ENCODE measurements at places on chromosomes 7 and 10.

- DNase-seq, result no peak
These were observed 394.4 kb upstream of the SEMA3A start for GRCh38 chr7:84589012-84589411.

- DNase-seq, result no peak
These were observed 86.1 kb downstream of the VOPP1 start for GRCh38 chr7:55486192-55486590.

DNA sequence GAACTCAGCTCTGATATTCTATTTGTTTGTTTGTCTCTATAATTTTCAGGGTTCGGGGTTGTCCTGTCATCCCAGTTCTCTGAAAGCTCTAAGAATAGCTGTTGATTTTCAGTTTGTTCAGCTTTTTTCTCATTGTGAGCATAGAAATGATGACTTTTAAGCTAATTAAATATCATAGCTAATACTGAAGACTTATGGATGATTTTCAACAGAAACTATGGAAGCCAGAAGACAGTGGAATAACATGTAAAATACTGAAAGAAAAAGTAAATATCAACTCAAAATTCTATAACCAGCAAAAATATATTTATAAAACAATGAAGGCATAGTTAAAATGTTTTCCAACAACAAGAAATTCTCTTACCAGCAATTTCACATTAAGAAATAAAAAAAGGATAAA, 96.4 kb upstream of the ETV1 start:
- DNase-seq, result no peak

DNA sequence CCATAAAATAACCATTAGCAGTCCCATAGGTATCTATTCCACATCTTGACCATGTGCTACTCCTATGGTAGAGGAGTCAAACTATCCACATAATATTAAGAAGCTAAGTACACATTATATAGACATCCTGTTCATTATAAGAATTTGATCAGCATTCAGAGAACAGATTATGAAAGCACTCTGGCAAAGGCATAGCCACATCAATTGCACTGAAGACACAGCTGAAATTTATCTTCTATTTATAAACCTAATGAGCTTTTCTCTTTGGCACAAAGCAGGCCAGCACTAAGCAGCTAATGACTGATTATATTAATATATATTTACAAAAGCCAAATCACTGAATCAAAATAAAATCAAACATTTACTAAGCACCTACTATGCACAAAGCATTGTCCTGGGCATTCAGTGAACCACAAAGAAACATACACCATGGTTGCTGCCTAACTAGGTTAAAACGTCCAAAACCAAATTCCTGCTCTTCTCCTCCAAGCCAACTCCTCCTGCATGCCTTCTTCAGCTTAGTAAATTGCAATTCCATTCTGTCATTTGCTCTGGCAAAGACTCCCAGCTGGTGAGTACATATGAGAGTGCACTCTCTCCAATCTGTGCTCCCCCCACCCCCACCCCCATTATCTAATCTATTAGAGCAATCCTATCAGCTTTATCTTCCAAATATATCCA, 122.6 kb upstream of the ASAH2 start:
- no peak for DNase-seq

GRCh38 chr7:8605221-8605620, 171.8 kb downstream of the NXPH1 start:
- no peak for DNase-seq

DNA sequence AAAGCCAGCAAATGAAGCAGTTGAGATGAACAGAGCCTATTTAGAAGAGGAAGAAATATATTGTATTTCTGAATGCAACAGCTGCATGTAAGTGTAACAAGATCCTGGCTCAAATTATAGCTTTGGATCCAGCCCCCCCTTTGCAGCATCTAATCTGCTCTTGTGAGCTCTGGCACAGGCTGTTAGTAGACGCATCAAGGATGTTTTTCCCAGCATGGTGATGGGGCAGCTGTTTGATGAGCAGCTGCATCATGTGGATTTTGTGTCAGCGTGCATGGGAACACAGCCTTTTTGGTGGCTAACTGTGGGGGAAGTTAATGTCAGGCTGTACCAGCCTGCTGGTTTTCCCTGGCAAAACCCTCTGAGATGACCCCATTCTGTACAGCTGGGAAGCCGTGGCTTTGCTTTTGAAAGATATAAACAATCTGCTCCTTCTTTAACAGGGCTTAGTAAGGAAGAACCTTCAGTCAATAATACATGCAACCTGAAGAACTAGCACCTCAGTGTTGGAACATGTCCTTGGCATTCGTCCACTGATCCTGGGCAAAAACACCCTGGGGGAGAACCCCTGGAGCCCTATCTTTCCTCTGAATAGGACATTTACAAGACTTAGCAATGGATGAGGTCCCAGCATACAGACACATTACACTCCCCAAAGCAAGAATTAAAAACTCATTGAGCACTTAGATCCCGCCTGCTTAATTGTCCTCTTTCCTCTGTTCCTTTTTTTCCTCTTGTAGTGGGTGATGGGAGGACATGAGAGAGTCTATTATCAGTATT, 70.6 kb downstream of the NPS start:
- DNase-seq, result no peak

DNA sequence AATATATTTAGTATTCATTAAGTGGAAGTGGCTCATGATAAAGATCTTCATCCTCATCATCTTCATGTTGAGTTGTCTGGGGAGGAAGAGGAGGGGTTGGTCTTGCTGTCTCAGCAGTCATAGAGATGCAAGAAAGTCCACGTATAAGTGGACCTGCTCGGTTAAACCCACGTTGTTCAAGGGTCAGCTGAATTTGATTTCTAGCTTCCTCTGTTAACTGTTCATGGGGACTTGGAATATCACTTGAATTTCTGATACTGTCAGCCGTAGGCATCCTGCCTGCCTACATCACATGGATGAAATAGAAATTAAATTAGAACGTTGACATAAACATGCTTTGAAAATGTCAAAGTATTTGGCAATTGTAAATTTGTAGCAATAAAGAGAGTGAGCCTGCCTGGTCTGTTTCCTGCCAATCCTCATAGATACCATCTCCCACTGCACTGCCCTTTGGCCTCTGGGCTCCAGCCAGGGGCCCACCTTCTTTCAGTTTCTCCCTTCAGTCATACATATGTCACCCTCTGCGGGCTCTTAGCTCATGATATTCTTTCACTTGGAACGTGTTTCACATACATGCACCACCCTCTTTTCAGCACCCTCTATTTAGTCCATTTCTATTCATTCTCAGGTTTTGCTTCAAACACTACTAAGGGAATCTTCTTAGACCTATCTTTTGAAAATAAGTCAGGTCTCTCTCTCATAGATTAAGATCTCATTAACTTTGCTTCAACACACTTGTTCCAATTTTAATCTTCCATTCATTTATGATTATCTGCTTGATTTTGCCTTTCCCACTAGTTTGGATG, 376.3 kb downstream of the IPMK start:
- no peak for DNase-seq

DNA sequence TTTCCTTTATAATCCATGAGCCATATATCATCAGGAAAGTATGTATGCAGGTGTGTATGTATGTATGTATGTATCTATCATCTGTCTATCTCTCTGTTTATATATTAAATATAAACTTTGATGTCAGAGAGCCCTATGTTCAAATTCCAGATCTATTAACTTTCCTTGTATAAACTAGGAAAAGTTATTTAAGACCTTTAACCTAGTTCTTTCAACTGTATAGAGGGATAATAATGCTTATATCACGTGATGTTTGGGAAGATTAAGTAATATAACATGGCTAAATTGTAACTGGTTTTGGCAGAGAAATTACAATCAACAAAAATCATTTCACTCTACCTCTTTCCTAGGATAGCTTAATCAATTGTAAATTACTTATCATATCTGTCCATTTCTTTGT, 628.3 kb upstream of the IGFBP3 start:
- DNase-seq, result no peak

DNA sequence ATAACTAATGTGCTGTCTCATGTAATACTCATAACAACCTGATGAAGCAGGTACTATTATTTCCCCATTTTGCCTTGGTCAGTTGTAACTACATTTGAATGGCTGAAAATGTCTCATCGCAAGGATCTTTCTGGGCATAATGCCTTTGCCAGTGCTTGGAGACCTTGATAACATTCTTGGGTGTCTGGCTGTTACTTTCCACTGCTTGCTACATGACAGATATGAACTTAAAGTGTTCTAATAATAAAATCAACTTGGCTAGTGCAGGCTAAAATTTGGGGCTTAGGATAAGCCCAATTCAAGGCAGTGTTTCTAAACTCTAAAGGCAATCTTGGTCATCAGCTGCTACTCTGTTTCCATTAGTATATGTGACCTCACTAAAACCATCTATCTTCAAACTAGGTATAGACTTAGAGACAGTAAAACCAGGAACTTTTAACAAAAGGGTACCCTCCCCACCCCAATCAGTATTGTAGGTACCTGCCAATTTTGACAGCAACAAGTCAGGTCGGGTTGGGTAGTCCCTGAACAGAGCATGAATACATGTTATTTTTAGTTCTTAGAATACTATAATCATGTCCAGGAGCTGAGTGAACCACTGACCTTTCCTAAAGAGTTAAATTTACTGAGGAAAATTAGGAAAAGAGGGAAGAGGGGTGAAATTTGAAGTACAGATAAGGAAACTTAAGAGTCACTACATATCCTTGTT, 68.2 kb upstream of the AHR start:
- no peak for DNase-seq

- DNase-seq, result no peak
These were observed 356.1 kb downstream of the ELMO1 start for GRCh38 chr7:37092548-37092947.

- DNase-seq, result no peak
These were observed 726.1 kb downstream of the TNS3 start for GRCh38 chr7:46855851-46856250.

- DNase-seq, result no peak
These were observed 2.1 kb upstream of the ZNF804B start for GRCh38 chr7:88757371-88757770.

DNA sequence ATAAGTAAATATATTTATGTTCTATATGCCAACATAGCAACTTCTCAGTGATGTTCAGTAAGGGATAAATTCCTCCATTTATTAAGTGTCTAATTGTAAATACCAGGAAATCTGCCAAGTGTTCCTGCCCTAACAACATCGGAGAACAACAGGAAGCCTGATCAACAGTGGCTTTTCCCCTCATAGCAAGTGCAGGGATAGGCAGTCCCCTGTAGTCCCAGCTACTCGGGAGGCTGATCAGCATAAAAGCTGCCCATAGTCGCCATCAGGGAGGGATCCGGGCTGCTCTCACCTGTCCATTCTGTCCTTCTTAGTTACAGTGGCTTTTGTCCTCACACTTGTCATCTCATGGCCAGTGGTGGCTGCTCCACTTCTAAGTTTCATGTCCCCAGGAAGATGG, 141.3 kb downstream of the IDE start:
- no peak for DNase-seq

DNA sequence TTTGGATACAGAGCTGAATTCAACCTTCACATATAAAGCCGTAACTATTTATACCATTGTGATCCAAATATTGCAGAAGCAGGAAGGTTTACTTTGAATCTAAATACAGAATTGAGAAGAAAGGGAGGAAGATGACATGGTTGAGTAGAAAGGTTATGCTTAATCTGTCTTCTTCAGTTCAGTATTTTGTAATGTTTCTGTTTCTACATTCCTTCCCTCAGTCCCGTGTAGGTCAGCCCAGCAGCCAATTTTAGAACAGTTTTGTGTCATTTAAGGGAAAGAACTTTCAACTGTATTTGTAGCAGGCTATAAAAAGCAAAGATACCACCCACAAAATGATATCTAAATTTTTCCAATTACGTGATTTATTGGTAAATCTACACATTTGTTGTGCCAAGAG, 97.4 kb downstream of the CPED1 start:
- no peak for DNase-seq

DNA sequence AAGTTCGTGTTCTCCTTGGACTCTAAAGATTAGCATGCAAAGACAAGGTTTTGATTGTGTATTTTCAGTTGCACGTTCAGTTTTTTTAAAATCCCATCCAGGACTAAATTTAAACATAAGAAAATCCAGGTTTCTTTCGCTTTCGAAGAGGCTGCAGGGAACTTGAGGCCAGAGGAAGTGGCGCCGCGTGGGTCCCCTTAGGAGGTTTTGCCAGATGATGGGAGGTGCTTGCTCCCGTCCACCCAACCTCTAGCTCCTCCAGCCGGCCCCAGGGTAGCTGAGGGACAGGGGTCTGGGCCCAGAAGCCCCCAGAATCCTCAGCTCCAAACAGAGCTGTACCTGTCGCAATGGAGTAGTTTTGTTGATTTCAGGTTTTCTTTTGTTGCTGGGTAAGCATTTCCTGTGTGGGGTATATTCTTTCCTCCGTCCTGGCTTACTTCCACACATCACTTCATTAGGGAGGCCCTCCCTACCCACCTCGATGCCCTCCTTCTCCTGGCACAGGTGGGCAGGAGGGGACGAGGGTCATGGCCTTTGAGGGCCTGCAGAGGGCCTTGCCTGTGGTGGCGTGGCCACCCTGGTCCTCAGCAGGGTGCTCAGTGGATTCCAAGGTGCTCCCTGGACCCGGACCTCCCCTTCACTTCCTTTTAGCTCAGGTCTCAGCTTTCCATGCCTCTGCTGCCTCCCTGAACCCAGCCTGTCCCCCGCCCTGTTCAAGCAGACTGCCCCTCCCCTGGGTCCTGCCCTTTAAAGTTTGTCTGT, 32.6 kb downstream of the LHPP start:
- no peak for DNase-seq

DNA sequence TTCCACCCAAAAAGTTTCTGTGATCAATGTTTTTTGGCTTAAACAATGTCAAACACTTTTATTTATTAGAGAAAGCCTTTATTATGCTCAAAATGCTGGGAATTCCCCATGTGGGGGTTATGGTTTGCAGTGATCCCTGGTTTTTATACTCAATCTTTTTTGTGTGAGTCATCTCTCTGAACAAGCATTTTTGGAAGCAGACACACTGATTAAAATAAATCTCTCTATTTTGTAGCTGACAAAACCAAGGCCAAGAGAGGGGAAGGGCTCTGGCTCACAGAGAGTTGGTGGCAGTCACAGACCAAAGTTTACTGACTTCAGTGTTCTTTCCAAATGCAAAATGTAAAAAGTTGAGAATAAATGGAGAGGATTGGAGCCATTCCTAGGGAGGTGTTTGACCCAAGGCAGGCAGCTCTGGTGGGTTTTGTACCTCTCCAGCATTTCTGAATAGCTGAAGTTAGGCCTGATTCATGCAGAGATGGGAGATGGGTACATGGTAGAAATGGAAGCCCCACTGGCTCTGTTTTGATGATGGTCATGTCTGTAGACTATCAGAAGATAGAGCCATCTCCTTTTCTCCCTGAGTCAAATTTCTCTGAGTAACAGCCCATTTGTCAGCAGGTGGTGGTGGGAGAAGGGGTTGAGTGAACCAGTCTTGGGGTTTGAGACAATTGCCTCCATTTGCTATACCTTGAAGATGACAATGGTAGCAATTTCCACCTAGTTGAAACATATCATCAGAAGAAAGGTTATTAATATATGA, 45.4 kb upstream of the NAMPT start:
- DNase-seq, result no peak

- DNase-seq, result no peak
These were observed 311.0 kb downstream of the GPAM start for GRCh38 chr10:111872591-111872990.

DNA sequence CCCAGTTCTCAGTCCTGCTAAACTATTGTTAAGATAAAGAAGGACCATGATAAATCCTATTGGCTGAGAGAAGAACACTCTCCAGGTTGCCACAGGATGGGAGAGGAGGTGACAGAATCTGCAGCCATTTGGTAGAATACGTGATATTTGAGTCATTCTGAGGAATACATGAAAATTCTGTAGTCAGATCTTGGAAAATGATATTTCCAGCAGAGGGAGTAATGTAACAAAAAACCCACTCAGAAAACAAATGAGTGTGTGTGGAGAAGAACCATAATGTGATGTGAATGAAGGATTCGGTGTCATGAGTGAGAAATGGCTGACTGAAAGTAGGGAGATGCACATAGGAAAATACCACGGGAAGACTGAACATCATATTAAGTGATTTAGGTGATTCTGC, 128.5 kb upstream of the PFKP start:
- no peak for DNase-seq

All from stimulated activated CD8-positive, alpha-beta memory T cell treated with anti-CD3 and anti-CD28 coated beads, Interleukin-4, amount 100 ng/mL, for 24 hours (primary cell).